ENCODE measurements at places on chromosomes 6 and 20. TPM values are rescaled to one million over a fixed set of nuclear protein-coding genes. Genes with fewer than 3 reads are reported as not detected.

DNA sequence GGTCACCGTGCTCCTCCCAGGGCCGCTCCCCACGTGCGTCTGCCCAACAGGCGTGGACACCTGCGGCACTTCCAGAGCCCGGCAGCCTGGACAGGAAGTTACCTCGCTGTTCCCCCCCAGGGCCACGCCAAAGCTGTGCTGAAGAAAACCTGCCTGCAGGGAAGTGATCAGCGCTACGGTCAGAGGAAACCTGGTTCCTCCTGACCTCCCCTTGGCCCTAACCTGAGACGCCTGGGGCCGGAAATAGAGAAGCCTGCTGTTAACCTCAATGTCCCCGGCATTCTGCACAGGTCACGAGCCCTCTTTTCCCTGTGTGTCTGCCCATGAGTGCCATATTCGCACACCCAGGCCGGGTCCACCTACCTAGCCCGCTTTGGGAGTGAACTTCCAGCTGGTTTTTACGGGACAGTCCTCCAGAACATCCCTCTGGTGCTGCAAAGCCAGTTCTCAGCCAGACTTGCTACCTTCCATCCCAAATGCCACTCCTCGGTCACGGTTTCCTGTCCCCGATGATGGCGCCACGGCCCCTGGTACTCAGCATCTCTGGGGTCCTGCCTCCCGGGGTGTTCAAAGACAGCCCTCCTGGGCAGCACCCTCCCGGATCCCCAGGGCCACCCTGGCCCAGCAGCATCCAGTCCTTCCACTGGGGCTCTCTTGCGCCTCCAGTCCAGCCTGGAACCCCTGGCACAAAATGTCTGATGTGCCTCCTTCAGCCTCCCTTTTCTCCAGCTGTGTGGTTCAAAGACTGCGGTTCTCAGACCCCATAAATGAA, 12.0 kb upstream of the IRF4 start:
- DNase-seq, result no peak
- no peak overlapping the region for H3K27ac ChIP-seq
- H3K27me3 ChIP-seq, result peaks cover 22% of the 10 kb centered on the region
- no peaks in the 10 kb centered on the region for H3K36me3 ChIP-seq
- no peak overlapping the region for H3K4me3 ChIP-seq
- H3K4me1 ChIP-seq, result peaks cover 10% of the 10 kb centered on the region

GRCh38 chr6:157150076-157150475, 173.2 kb downstream of the TMEM242 start:
- no peak overlapping the region for H3K4me3 ChIP-seq
- no peak for DNase-seq
- no peaks in the 10 kb centered on the region for H3K27me3 ChIP-seq
- H3K4me1 ChIP-seq, result peaks cover 26% of the 10 kb centered on the region

PRDM13 gene
- total RNA-seq, result not detected

RHAG gene
- total RNA-seq, result not detected

MDFI gene
- total RNA-seq, result not detected

Measured in activated CD8-positive, alpha-beta T cell treated with anti-CD3 and anti-CD28 coated beads for 36 hours (primary cell).